IPS DF 6.9 (cell line): ENCODE measurements at places on chromosomes 5 and 9.

GRCh38 chr9:76650692-76651091, 113.5 kb upstream of the PCA3 start:
- no peak for DNase-seq

- no peak for DNase-seq
Measured at GRCh38 chr5:174535669-174536068, 188.7 kb upstream of the MSX2 start.

- no peak for DNase-seq
Measured at GRCh38 chr9:101739311-101739710, 864 bp upstream of the GRIN3A start.

GRCh38 chr9:111527347-111527746, 2.4 kb downstream of the ZNF483 start:
- DNase-seq = no peak

DNA sequence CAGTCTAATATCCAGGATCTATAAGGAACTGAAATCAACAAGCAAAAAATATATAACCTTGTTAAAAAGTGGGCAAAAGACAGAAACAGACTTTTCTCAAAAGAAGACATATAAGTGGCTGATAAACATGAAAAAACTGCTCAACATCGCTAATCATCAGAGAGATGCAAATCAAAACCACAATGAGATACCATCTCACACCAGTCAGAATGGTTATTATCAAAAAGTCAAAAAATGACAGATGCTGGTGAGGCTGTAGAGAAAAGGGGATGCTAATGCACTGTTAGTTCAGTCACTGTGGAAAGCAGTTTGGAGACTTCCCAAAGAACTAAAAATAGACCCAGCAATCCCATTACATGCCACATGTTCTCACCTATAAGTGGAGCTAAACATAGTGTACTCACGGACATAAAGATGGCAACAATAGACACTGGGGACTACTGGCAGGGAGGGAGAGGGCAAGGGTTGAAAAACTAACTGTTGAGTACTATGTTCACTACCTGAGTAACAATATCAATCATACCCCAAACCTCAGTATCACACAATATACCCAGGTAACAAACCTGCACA, 11.7 kb upstream of the TSSK1B start:
- no peak for DNase-seq

GRCh38 chr5:146682899-146683532, 167.0 kb upstream of the GPR151 start:
- DNase-seq = no peak

DNA sequence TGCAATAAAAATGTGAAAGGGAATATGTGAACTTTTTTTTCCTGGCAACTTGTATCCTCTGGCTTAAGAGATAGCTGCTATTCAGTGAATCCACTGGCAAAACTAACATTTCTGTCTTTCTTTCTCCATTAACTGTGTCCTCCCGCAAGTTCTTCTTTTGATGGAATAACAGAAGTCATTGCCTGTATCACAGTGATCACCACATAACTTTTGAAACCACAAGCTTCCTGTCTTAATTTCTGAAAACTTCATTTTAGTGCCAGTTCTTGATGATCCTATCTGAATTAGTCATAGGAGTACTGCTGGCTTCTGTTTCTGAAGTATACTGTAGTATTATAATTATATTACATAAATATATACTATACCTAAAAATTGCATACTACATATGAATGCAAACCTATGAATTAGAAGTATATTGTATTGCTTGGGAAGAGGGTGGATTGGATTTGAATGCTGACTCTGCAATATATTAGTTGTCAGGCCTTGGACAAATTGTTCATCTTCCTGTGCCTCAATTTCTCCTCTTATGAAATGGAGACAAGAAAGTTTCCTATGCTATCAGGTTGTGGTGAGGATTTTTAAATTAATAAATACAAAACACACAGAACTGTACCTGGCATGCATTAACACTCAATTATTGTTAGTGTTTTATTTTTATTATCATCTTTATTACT, 441.6 kb downstream of the CETN3 start:
- no peak for DNase-seq

- no peak for DNase-seq
Measured at GRCh38 chr9:18568973-18569372, 95.0 kb downstream of the ADAMTSL1 start.

DNA sequence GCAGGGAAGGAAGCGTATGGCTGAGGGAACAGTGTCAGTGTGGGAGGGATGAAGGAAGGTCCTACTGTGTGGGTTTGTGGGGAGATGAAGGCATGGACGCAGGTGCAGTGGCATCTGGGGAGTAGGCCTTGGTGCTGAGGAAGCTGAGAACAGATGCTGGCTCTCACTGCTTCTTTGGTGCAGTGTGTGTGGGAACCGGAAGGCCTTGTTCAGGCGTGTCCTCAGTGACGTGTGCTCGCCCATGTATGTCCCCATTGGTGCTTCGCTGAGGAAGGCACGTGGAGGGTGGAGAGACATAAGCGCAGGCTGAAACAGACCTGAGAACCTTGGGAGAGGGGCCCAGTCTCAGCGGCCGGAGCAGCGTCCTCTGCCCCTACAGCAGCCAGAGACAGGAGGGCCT, 18.7 kb downstream of the ADAMTS13 start:
- no peak for DNase-seq

DNA sequence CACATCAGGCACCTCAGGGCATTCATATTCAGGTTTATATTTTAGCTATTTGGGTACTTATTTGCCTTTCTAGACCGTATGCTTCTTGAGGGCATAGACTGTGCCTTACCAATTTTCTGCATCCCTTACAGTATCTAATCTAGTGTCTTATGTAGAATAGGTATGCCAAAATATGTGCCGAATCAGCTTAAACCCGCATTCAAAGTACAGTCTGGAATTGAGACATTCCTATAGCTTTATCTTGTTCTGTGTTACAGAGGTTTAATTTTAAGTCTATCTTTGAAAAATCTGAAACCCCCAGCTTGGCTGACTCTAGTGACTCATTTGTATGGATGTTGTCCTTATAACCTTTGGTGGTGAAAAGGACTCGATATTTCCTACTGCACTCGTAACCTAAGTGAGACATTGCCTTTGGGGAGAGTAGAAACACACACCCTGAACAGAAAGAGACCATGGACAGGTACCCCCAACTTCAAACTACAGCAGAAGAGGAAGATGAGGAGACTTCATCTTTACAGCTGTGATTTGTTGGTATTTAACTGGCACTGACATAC, 27.0 kb upstream of the TMOD1 start:
- DNase-seq = no peak

GRCh38 chr5:35371951-35372426, 141.7 kb upstream of the PRLR start:
- no peak for DNase-seq

DNA sequence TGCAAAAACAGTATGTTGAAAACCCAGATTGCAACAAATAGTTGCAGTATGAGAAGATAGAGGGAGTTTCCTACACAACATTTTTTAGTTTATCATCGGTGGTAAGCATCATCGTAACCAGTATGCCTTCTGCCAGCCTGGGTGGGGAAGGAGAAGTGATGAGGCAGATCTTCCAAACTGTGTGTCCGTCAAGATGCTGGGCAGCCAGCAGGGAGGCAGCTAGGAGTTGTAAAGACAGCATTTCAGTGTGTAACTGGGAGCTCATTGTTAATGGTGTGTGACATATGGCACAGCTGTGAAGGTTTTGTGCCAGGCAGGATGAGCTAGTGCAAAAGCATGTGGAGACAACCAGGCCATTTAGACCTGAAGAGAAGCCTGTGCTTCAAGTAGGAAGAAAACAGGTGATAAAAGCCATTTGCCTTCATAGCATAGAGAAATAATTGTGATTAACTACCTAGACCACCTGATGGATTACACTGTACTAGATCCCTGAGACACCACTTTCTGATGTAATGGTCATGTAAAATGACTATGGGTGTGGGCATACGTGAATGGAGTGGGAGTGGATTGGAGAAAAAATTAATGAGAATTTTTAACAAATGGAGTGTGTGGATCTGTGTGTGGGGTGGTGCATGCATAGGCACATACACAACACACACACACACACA, 347.0 kb upstream of the ADAMTSL1 start:
- no peak for DNase-seq

DNA sequence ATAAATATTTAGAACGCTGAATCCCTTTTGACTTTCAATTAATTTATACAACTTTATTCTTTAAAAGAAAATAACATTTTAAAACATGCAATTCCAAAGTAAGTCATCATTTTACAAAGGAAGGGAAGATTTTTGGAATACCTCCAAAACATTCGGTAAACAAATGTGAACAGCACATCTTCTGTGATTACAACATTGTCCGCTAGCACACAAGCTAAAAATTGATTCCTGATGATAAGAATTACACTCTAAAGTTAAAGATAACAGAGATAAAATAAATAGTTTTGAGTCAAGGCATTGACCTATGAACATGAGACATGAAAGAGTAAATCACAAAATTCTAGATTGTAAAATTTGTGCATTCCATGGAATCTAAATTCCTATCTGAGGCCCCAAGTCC, 56.2 kb upstream of the TRAF1 start:
- DNase-seq = no peak

- DNase-seq = no peak
Measured at GRCh38 chr5:174572591-174572990, 151.8 kb upstream of the MSX2 start.

DNA sequence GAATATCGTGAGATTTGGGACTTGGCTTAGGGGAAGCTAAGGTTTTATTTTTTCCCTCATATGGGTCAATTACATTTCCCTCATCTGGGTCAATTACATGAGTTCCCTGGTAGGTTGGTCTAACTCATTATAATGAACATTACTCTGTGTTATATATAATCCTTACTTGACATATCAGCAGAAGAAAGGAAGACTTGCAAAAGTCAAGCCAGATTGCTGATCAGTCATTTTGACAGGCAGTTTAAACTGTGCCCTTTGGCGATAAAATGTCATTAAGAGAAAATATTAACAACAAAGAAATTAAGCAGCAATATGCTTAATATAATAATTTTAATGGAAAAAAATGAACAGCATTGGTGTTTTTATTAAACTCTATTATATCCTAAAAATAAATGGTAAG, 23.1 kb upstream of the TRPM3 start:
- DNase-seq = no peak

DNA sequence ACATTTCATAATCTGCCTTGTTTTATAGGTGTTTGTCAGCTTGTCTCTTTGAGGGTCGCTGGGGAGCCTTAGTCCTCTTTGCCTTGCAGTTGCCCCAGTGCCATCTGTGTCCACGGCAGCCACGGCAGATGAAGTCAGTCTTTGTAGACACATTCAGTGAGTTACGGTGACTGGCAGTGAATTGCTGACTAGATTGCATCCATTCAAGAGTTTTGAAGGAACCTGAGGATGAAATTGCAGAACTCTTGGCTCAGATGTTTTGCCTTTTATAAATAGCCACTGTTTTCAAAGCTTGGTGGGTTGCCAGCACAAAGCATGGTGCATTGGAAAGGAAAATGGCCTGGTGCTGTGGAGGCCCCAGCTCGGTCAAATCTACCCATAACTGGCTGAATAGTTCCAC, 125.6 kb downstream of the TRIO start:
- DNase-seq = no peak

DNA sequence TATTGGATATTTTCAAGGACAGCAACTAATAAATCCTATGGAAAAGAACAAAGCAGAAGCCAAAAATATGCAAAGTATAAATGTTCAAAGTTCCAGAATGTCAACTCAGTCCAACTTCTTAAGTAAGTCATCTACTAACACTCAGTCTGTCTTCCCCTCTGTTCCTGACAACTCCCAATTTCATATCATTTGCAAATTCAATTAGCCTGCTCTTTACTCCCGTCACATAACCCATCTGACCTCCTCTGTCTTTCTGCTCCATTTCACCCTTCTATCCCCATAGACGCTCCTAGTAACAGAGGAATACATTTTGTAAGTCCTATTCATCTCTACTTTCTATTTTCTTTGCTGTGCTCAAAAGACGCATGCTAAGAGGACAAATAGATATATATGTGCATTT, 659.8 kb upstream of the MEF2C start:
- no peak for DNase-seq

DNA sequence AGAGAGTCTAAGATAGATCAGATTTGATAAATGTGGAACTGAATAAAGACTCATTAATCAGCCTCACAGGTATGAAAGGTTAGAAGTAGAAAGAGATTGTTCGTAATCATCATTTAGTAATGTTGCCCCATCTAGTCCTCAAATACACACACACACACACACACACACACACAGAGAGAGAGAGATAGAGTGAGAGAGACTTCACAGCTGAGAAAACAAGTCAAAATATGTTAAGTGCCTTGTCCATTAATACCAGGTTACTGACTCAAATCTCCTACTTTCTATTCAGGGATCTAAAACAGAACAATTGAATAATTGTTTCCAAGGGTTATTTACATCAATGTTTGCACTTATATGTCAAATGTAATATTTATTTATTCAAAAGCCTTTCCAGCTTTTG, 284.6 kb downstream of the MRPS30 start:
- DNase-seq = no peak

DNA sequence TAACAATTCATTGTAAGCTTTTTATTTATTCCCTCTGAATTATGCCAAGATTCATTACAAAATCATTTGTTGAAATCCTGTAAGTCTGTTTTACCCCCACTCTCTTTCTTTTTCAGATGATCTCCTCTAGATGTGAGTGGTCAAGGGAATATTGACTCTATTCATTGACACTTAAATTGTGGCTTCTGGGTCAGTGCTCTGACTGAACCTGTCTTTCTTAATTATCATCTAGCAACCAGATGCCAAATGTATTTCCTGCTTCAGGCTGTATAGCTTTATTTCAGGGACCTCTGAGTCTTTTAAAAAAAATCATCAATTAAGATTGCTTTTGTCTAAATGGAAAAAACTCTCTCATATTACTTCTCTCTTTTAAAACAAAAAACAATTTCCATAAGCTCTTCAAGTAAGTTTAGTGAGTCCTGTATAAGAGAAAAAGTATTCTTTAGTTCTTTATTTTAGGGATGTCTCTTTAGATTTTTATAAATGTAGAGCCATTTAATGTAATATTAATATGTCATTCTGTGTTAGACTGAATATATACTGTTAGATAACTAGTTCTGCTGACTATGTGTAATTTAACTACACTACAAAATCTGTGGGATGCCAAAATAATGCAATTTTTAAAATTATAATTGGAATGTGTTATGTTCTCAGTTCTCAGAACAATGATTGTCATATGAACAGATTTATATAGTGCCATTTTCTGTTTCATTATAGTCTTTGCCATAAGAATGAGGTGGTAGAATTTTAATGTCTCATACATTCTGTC, 645.8 kb upstream of the EDIL3 start:
- DNase-seq = no peak

- DNase-seq = no peak
Measured at GRCh38 chr5:448766-449090, 5.8 kb downstream of the EXOC3 start.

GRCh38 chr5:124456249-124456648, 290.2 kb downstream of the ZNF608 start:
- no peak for DNase-seq

- no peak for DNase-seq
Measured at GRCh38 chr5:137706841-137707240, 29.0 kb downstream of the KLHL3 start.

- no peak for DNase-seq
Measured at GRCh38 chr5:175162036-175162435, 281.9 kb downstream of the DRD1 start.

GRCh38 chr5:176959051-176959450, 47.5 kb downstream of the UIMC1 start:
- DNase-seq = no peak
